Dorsolateral prefrontal cortex (tissue), 122 donors: ENCODE measurements at places on chromosomes 11 and 22.

DNA sequence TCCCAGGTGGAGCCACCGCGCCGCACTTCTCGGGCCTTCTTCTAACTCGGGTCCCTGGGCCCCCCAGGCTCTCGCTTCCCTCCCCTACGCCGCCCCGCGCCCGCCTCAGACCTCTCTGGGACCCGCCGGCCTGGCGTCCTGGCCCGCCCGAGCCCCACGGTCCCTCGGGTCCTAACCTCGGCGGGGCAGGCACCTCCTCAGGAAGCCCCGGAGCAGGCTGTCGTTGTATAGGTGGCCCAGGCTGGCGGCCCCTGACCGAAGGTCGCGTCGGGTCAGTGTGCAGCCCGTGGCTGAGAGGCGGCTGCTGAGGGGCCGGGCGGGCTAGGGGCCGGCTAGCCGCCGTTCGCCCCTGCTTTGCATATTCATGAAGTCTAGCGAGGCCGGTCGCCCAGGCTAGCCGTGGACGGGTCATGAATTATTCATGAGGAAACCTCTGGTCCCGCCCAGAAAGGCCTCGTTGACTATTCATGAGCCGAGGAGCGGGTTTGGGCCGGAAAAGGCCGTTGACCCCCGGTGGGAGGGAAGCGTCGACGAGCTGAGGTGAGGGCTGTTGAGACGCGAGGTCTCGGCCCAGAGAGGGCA, at the start of gene HORMAD2:
TSS of gene HORMAD2 (plus strand) at position 513 of the 582 bp plus-strand sequence. CDS start 13,489 bp downstream, outside the sequence.
- DNase-seq, result no peak

GRCh38 chr11:77309401-77310085, 8.1 kb upstream of the GDPD4 start:
- DNase-seq, result no peak

DNA sequence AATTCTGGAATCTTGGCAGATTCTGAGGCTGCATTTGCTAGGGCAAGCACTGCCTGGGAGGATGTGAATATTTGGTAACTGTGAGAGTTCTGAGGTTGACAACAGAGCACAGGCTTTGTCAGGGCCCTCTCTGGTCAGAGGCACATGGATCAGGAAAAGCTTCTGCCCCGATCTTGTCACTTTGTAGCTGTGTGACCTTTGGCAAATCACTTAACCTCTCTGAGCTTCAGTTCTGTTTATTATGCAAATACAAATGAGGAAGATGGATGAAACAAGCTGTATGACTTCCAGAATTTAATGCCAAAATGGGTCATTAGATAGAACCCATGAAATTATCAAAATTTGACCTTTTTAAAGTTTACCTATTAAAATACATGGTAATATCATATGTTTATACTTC, 94.9 kb downstream of the SEZ6L start:
- no peak for DNase-seq

DNA sequence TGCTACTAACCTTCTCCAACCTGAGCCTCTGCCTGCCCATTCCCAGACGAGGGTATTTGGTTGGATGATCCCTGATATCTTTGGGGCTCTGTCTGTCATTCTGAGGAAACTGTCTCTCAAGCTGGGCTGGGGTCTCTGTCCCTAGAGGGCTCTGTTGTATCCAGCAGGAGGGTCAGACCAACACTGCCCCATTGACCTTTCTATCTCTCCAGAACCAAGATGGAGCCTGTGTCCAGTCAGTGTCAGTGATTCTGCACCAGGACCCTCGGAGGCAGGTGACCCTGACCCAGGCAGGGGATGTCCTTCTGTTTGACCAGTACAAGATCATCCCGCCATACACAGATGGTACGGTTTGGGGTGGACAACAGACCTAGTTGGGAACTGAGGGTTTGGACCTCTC, 21.9 kb downstream of the OTOG start:
- peak; percentile 6 for DNase-seq

DNA sequence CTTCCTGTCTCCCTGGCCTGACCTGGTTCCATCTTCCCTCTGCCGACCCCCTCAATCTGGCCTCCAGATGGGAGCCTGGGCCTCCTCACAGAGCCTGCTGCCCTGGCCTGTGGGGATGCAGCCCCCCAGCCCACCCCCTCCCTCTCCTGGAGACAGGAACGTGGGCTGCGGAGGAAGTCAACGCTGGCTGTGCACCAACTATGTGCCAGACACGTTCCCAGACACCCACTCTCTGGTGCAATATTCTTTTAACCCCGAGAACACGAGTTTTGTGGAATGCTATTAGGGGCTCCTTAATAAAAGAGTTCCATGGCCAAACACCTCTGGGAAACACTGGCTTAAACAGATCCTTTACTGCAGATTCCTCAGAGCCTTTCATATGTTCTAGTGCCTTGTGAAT, 15.9 kb downstream of the WNT11 start:
- DNase-seq, result no peak

- DNase-seq, result no peak
Observed at GRCh38 chr11:64885367-64886286, 7.2 kb upstream of the EHD1 start.

- no peak for DNase-seq
Observed at GRCh38 chr11:122398167-122398566, 257.4 kb upstream of the UBASH3B start.

DNA sequence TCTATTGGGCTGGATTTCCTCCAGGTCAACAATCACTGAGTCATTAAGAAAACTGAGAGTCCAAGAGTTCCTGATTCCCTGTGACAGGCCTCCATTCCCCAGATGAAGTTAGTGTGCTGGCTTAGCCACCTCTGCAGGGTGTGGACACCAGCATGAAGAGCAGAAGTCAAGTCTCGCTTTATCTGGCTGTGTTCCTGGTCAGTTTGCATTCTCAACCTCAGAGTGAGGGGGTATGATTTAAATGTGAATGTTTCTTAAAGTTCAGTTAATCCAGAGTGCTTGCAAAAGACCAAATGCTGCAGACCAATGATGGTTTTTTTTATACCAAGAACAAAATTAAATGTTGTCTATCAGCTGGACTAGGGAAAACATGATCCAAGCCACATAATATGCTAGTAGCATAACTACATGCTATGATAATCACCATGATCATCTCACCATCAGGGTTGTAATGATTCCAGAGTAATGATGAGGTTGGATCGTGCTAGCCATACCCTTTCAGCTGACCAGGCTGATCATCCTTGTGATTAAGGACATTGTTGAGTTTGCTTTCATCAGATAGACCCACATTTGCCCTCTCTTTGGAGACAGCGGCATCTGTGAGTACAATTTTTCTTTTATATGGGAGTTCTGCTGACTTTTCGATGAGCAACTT, 145.8 kb upstream of the ARHGAP20 start:
- no peak for DNase-seq

- no peak for DNase-seq
Observed at GRCh38 chr11:66922551-66922950, 35.6 kb downstream of the PC start.

- DNase-seq, result no peak
Observed at GRCh38 chr22:40430991-40431390, 60.6 kb downstream of the SGSM3 start.

DNA sequence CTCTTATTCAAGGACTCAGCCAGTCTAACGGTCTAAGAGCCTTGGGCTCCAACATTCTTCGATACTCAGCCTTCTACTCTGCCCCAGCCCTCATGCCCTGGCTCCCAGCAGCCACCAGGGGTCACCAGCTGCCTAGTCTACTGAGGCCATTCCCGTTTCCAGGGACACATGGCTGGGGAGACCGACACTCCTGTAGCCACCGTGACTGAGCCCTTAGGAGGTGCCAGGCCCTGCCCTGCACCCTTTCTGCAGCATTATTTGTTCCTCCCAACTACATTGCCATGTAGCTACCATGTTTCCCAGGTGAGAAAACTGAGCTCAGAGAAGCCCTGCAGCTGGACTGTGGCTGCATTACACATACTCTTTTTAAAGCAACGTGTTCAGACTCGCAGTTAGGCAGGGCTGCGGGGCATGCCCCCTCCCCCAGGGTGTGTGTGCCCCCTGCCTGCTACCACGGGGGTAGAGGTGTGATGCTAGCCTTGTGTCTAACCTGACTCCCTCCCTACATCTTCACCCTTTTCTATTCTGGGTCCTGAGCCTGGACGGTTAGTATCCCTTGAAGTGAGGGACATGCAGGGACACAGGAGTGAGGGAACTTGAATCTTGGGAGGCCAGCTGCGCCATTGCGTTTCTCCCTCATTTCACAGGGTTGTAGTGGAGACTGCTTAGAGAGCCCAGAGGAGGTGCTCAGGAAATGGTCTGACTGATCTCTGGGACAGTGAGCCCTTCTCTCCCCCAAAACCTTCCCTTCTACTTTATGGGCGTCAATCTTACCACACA, 17.5 kb downstream of the ATG16L2 start:
- peak; percentile 91 for DNase-seq

DNA sequence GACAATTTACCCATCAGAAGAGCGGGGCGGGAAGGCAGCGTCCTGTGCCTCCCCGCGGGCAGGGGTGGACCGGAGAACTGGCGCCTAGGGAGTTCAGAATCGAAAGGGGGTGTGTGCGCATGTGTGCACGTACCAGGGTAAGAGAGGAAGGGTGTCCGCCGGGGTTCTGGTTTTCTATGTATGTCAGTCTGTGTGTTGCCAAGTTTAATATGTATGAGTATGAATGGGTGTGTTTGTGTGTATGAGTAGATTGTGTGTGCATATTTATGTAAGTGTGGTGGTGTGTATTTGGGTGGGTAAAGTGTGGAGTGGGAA, 2.0 kb downstream of the KCNC1 start:
- peak; percentile 31 for DNase-seq
